ENCODE measurements at places on chromosomes 3 and 15. TPM values are rescaled to one million over a fixed set of nuclear protein-coding genes. Genes with fewer than 3 reads are reported as not detected.

DNA sequence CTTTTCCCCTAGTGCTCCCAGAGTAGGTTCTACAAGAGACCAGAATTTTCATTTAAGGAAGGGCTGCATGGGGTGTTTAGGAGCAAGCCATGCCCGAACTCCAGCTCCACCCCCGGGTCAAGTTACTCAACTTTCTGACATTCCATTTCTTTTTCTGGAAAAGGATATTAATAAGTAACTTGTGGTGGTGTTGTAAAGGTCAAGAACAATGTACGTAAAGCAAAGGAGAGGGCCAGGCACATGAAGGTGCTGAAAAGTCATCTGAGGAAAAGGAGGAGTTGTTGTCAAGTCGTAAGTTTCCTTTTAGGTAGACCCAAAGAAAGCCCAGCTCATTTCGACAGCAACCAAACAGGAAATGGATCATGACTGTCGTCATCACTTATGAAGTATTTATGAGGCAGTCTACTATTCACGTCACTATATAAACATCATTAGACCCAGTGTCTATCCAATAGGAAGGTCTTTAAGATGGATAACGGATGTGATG lies 319.6 kb upstream of the IL12A start:
- peak; percentile 19 for DNase-seq

- no peak for DNase-seq
These were observed 35.0 kb upstream of the ARID3B start for GRCh38 chr15:74505837-74506514.

DNA sequence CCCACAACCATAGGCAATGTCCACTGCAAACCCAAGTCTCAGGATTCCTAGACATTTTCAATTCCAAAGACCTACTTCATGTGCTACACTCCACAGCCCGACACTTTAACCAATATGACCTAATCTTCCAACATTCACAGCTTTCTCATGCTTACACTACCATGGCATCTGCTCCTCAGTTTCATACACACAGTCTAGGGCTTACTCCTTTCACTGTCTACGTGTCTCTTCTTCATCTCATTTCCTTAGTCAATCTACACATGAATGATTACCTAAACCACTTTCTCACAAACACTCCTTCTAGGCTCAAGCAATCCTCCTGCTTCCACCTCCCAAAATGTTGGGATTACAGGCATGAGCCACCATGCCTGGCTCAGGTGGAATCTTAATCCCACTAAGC lies 106.3 kb downstream of the STAG1 start:
- DNase-seq, result no peak

- DNase-seq, result peak; percentile 47
These were observed 25.4 kb downstream of the ISG20 start for GRCh38 chr15:88664151-88664778.

GRCh38 chr3:12489832-12490231 lies 5.6 kb downstream of the TSEN2 start:
- peak; percentile 7 for DNase-seq

The CCDC33 gene
- total RNA-seq, result not detected

DNA sequence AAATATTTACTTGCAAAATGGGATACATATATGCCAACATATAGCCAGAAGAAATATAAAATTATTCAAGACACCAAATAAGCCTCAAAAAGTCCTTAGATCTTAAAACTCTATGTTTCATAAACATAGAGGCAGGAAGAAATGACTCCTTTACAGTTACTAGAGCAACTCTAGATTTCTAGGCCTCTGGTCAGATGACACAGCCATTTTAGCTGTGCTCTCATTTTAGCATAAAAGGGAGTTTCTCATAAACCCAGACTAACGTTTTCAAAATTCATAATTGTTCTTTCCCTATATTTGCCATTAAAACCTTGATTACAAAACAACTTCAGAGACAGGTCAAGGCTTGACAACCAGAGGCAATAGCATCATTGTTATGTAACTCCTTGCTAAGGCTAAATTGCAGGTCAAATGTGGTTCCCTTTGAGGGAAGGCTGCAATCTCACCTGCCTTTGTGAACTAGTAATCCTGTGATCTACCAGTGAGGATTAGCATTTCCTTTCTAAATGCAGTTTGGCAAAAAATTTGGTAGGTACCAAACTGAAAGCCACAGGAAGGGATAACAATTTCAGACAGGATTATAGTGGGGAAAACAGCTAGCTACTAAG lies 8.2 kb downstream of the THOC7 start:
- no peak for DNase-seq

GRCh38 chr3:161333696-161334095 lies 37.6 kb downstream of the SPTSSB start:
- no peak for DNase-seq

The KBTBD12 gene
- total RNA-seq, result not detected

- DNase-seq, result no peak
These were observed 4.0 kb downstream of the PDHB start for GRCh38 chr3:58429657-58430056.

The BNC1 gene
- not detected for total RNA-seq

- DNase-seq, result no peak
These were observed 618.7 kb downstream of the SI start for GRCh38 chr3:164459521-164460151.

GRCh38 chr3:126964261-126964660 lies 18.7 kb upstream of the PLXNA1 start:
- DNase-seq, result no peak

GRCh38 chr3:144549166-144549565 lies 577.5 kb downstream of the DIPK2A start:
- DNase-seq, result no peak

DNA sequence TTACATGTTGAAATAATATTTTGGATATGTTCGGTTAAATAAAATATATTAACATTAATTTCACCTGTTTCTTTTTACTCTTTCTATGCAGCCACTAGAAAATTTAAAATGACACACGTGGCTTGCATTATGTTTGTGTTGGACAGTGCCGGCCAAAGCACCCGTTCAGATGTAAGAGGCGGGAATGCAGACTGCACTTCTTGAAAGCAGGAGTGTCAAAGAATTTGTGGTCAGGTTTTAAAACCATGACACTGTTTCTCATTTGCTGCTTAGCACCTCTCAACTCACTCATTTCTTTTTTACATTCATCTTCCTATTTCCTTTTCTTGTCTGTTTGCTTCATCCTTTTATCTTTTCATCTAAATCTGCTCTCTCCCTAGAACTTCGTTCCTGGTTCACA lies 35.3 kb upstream of the MINAR1 start:
- DNase-seq, result no peak

DNA sequence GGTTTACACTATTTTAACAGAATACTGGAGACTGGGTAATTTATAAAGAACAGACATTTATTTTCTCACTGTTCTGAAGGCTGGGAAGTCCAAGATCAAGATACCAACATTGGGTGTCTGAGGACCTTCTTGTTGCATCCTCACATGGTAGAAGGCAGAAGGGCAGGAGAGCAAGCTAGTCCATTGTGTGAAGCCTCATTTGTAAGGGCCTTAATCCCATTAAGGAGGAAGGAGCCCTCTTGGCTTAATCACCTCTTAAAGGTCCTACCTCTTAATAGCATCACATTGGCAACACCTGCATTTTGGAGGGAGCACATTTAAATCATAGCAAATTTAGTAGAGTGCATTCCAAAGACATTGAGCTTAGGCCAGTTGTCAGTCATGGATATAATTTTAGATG lies 26.2 kb downstream of the UBE2Q2 start:
- no peak for DNase-seq

DNA sequence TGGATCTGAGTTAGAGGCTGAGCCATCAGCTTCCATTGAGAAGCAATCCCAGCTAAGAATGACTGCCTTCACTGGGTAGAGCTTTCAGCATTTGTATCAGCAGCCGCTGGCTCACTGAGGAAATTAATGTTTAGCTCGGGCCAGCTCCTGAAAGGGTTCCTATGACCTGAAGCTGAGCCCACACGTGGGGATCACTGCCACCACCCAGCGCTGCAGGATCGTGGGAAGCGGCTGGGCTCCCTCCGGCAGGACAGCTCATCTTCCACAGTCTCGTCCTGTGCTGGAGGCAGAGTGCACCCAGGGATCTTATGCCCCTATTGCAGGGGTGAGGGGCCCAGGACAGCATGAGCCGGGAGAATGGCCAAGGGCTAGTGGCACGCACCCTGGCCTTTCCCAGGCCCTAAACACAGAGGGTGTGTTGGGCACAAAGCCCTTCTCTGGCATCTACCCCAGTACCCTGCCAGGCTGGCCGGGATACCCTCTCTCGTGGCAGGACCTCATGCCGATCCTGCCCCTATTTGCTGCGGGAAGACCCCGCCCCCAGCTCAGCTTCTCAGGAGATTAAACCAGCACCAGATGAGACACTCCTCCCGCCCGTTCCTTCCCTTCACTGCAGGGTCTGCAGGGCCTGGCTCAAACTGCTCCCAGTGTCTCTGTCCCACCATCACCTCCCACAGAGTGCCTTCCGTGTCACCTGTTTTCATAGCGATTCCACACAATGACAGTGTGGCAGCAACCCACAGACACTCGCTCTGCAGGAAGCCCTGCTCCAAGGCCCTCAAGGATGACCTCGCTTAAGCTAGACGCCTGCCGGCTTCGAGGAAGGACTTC lies 28.5 kb downstream of the KLHL25 start:
- no peak for DNase-seq

The B3GALNT1 gene
- 0.67 TPM for total RNA-seq

- DNase-seq, result no peak
These were observed 1.2 kb upstream of the EDEM1 start for GRCh38 chr3:5186089-5186857.

GRCh38 chr15:32889214-32889613 lies 171.4 kb downstream of the GREM1 start:
- DNase-seq, result no peak
